ENCODE measurements at places on chromosomes 5 and 9. TPM values are rescaled to one million over a fixed set of nuclear protein-coding genes. Genes with fewer than 3 reads are reported as not detected.

The USP20 gene
- total RNA-seq, result 26.1 TPM

The FGF1 gene
- total RNA-seq, result not detected

The PCDHA13 gene
- total RNA-seq, result not detected

The CACFD1 gene
- 19.2 TPM for total RNA-seq

The IL13 gene
- total RNA-seq, result not detected

DNA sequence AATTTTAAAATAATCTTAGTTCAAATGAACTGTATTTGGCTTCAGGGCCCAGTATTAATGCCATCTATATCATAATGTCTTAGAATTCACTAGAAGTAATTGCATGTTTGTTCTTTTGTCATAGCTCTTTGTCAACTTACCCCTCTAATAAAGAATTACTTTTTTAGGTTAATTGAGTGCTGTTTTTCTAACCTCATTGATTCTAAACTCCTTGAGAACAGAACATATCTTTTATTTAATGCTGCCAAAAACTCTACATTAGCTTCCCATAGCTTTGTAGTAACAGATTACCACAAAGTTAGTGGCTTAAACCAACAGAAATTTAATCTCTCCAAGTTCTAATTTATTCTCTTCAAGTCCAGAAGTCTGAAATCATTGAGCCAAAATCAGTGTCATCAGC lies 242.4 kb downstream of the LURAP1L start:
- DNase-seq, result no peak

DNA sequence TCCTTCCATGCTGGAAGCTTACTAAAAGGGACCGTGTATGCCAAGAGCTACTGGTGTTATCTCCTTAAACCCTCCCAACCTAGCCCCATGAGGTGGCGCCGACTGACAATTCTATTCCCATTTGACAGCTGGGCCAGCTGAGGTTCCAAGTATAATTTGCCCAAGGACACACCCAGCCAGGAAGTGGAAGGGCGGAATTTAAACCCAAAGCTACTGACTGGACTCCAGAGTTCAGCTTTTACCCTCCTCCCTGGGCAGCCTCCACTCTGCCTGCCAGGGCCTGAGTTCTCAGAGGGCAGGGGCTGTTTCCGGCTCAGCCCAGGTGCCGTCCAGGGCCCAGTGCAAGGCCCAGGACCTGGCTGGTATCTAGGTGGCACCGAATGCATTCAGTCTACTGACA lies 71.8 kb downstream of the C9orf50 start:
- no peak for DNase-seq

- no peak for DNase-seq
Observed at GRCh38 chr5:147648597-147648996, 133.9 kb downstream of the JAKMIP2 start.

DNA sequence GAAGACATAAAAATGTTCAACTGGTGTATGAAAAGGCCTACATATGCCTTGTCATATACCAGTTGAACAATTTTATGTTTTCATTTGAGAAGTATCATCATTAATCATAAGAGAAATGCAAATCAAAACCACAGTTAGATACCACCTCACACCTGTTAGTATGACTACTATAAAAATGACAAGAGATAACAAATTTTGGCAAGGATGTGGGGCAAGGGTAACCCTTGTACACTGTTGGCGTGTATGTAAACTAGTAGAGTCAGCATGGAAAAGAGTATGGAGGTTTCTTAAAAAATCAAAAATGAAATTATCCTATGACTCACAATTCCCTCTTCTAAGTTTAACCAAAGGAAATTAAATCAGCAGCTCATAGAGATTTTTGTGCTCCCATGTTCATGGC lies 250.4 kb upstream of the ST8SIA4 start:
- DNase-seq, result no peak

DNA sequence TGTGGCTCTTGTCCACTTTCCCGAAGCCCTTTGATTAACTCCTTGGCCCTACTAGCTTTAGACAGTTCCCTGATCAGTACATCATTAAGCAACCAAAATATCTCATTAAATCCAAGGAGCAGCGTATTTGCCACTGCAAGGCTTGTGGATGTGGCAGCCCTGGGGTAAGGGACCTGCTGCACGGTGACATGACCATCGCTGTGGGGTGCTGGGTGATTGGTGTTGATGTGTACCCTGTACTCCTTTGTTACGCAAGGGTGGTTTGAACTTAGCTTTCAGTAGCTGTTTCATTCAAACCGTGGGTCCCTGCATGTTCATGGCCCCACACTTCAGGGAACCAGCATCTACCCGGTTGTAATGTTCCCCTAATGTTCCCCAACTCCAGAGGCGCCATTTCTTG lies 41.0 kb downstream of the OTULIN start:
- DNase-seq, result no peak

GRCh38 chr9:124041817-124042116 lies 30.2 kb downstream of the LHX2 start:
- DNase-seq, result no peak

- DNase-seq, result no peak
Observed at GRCh38 chr5:2919310-2920018, 168.0 kb upstream of the IRX2 start.

- no peak for DNase-seq
Observed at GRCh38 chr9:72577212-72577753, 55.9 kb downstream of the TMC1 start.

DNA sequence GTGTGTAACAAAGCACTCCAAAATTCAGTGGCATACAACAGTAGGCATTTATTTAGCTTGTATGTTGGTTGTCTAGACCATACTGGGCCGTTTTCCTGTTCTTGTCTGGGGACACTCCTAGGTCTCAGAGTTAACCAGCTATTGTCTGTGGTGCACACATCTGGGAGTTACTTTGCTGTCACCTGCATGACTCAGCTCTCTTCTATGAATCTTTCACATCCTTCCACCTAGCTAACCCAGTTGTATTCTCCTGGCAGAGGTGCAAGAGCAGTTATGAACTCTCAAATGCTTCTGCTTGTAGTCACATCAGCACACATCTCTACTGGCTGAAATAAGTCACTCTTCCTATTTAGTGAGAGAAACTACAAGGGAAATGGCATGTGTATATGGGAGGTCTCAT lies 138.1 kb downstream of the BAAT start:
- no peak for DNase-seq

DNA sequence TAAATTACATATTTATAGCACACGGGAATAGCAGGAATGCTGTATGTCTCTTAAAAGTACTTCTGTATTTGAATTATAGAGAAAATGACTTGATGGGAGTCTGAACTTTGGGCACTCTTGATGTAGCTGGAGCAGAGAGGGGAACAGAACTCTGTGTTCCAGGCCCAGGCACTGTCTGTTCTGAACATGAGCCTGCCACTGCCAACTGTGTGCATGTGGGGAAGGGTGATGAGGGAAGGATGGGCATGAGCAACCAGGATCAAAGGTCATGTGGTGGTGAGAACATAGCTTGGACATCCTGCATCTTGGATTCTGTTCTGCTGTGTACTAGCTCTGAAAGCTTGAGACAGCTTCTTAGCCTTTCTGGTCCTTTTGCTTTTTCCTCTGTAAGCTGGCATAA lies 16.4 kb upstream of the ZBED3 start:
- DNase-seq, result no peak

DNA sequence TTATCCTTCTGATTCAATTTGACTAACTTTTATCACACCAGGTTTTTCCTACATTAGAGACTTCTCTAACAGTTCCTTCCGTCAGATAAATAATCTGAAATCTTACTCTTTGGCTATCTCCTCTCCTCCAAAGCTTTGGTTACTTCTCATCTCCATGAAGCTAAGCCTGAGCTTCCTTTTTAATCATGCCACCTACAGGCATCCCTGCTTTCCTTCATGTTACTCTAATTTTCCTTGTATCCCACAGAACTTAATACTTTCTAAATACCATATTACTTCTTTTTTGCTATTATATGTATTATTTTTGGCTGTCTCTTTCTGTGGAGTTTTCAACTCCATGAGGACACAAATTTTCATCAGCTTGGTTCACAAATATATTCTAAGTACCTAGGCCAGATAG lies 49.7 kb downstream of the C9 start:
- DNase-seq, result no peak

DNA sequence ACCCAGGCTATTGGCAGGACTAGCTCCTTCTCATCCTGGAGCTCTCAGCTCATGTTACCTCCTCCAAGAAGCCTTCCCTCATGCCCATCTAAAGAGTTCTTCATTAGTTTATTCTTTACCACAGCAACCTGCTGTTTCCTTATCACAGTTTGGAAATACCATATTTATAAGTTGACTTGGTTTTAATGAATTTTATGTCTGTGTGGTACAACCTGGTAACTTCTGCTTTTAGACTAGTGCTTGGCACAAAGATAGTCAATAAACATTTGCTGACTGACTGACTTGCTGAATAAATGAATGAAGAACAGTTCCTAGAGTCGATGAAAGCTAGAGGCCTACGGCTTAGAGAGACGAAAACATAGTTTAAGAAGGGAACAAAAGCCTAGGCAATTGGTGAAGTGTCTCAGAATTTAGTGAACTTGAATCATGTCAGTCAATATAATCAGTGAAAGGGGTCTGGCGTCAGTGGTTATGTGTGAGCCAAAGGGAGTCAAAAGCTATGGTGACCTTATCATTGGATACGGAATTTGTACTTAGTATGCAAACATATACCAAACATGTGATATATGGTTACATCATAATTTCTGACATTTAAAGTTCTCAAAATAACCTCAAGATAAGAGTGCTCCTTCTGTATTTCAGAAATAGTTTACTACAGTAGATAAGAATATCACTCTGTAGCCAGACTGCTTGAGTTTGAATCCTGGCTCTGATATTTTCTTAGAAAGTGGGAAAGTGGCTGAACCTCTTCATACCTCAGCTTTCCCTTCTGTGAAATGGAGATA lies 239.5 kb downstream of the MCTP1 start:
- DNase-seq, result no peak

All from OCI-LY7 (cell line).